ENCODE measurements at places on chromosomes 16 and 17.

GRCh38 chr16:50161950-50162349 lies 8.8 kb downstream of the TENT4B start:
- no peak for DNase-seq

DNA sequence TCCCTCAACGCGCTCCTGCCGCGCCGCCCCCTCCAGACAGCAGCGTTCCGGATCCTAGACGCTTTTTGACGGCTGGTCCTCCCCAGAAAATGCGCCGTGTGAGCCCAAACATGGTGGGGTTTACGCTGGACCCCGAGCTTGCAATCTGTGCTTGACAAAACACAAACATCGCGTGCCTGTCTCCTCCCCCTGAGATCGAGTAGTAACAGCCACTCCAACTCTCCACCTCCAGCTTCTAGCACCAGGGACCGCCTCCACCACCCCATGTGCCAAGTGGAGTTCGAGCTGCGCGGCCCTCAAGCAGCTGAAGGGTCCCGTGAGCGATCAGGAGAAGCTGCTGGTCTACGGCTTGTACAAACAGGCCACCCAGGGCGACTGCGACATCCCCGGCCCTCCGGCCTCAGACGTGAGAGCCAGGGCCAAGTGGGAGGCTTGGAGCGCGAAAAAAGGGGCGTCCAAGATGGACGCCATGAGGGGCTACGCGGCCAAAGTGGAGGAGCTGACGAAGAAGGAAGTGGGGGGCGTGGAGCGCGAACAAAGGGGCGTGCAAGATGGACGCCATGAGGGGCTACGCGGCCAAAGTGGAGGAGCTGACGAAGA lies 656 bp upstream of the GEMIN4 start:
- peak; percentile 18 for DNase-seq

DNA sequence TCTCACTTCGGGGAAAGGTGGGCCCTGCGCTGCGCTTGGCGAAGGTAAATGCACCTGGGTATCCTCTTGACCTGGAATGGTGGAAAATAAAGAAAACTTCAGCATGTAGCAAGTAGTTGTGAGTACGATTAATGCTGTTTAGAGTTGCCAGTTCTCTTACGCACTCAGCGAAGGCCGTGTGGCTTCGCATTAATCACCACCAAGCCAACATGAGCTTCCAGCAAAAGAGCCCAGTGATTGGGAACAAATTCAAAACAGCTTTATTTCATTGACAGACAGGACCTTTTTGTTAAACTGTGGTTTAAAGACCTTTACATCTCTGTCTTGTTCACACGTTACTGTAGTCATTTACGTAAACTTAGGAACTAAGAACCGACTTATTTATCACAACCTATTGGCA lies 531.4 kb downstream of the MAF start:
- no peak for DNase-seq

DNA sequence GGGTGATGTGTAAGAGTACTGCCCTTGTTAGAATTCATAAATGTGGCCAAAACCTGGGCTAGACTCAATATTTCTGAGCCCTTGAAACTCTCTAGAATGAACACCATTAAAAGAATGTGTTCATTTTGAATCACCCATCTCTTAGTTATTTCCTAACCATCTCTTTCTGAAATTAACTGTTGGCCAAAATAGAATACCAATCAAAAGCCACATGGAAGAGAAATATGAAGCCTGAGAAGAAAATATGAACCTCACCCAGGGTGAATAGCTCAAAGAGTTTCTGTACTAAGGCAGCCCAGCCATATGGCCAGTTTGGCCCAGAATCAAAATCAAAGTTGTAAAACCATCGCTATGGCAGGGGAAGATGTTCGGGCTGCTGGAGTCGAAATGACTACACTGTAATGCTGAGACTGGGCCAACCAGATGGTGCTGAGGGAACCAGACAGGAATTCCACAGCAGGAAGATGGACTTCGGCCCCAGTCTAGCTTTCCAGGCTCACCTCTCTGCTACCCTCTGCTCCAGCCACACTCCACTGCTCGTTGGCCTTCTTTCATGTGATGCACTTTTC lies 154.3 kb upstream of the ZFHX3 start:
- no peak for DNase-seq

DNA sequence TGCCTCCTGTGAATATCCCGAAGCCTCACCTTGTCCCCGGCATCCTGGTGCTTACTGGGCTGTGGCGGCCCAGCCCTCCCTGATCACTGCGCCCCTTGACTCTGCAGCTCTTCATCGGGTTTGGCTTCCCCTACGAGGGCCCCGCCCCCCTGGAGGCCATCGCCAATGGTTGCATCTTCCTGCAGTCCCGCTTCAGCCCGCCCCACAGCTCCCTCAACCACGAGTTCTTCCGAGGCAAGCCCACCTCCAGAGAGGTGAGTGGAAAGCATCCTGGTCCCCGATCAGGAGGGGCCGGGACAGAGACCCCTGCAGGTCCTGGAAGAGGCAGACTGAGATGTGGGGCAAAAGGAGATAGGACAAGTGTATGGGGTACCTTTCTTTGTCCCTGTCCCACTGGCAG lies 72.1 kb downstream of the MGAT5B start:
- DNase-seq: no peak

DNA sequence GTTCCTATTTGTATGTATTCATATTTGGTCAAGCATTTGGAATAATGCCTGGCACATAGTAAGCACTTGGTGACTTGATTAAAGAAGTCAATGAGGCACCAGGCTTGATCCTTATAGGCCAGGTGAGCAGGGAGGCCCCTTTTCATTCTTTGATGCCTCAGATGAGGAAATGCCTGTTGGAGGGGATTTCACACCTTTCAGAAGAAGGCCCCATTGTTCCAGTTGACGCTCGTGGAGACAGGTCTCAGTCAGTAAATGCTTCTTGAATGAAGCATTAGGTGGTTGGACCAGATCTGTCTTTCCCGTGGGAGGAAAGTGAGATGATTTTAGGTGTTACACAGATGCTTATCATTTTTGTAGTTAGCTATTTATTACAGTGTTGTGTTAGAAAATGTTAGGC lies 13.0 kb downstream of the LCMT1 start:
- no peak for DNase-seq

DNA sequence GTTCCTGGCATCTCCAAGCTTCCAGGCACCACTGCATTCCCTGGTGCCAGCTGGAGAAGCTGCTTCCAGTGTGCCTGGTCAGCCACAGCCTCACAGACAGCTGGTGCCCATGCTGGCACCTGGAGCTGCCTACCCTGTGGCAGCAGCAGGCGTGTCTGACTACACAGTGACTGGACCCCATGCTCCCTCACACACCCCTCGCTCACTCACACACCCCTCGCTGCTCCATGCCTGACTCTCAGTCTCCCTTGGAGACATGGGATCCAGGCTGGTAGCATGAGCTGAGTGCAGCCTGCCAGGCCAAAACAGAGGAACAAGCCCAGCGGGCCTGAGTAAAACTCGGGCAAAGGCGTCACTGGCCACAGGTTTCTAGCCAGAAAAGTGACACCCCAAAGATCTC lies 59.1 kb upstream of the SMIM36 start:
- DNase-seq: no peak

GRCh38 chr16:19704321-19705145 lies 13.5 kb downstream of the KNOP1 start:
- no peak for DNase-seq

- DNase-seq: no peak
These were observed 5.4 kb upstream of the LHX1 start for GRCh38 chr17:36931697-36932382.

DNA sequence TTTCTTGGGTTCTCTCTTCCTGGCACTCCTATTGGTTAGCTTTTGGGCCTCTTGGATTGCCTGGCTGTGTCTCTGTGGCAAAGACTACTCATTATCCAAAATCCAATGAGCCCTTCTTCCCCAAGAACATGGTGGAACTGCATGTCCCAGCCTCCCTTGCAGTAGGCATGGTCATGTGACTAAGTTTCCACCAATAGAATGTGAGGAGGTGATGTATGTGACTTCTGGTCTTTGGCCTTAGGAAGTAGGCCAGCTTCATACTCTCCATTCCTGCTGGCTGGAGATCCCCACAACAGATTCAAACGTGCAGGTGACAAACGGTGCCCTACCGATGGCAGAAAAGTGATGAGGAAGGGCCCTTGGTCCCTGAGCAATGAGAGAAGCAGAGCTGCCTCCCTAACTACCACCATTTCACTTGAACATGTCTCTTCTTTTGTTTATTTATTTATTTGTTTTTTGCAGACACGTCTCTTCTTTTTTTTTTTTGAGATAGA lies 17.3 kb upstream of the SPN start:
- peak; percentile 35 for DNase-seq

DNA sequence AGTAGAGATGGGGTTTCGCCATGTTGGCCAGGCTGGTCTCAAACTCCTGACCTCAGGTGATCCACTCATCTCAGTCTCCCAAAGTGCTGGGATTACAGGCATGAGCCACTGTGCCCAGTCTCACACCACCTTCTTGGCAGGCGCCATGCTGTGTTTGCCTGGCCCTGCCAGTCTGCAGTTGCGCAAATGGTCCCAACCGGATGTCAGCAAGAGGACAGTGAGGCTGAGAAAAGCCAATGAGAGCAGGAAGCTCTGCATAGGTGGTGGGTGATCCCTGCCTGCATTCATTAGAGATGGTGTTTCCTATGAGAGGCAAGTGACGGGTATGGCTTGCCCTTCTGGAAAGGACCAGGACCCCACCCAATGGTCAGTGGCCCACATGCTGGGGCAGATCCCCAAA lies 59.3 kb downstream of the PECAM1 start:
- no peak for DNase-seq

DNA sequence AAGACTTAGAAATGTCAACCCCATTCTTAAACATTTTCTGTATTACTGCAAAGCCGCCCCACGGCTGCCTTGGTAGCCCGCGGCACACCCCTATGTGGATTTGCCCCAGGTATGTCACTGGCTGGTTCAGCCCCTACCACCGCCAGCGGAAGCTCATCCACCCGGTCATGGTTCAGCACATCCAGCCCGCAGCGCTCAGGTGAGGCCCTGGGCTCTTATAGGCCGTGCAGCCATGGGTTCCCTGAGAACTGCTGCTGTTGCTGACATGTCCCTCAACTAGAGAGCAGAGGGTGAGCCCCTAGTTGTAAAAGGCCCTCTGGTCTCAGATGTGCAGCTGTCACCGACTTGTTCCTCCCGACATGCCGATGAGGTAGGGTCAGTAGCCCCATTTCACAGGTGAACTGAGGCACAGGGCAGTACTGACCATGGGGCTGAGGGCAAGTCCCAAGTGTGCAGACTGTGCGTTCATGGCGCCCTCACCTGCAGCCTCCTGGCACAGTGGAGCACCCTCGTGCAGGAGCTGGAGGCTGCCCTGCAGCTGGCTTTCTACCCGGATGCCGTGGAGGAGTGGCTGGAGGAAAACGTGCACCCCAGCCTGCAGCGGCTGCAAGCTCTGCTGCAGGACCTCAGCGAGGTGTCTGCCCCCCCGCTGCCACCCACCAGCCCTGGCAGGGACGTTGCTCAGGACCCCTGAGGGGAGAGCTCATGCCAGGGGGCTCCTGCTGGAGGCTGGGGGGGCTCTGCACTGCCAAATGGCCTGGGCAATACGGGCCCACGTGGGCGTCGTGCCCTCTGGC lies 8.7 kb downstream of the CYBC1 start:
- no peak for DNase-seq

DNA sequence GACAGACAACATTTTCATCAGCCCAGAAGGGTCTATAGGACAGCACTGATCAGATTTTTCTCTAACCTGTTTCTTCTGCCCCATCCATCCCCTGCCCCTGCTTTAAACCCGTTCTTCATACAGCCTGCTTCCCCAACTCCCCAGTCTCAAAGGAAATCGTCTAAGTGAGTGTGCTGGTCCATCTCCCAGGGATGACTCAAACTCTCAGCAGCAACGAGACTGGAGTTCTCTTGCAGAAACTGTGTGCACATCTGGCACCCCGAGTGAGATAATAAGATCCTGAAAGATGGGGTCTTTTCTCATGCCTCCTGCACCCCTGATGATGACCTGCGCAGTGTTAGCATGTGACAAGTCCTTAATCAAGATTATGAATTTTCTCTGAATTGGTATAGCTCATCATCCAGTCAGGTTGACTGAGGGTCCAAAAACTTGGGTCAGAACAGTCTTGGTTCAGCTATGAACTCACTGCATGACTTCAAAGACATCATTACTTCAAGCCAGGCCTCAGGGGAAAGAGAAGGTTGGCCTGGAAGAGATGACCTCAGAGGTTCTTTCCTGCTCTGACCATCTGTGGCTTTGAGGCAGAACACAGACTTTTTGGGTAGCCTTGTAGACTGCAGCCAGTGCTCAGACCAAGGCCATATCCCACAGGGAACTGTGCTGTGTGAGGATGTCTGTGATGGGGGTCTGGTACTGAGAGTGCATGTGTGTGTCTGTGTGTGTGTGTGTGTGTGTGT lies 117.9 kb downstream of the SPACA3 start:
- no peak for DNase-seq

DNA sequence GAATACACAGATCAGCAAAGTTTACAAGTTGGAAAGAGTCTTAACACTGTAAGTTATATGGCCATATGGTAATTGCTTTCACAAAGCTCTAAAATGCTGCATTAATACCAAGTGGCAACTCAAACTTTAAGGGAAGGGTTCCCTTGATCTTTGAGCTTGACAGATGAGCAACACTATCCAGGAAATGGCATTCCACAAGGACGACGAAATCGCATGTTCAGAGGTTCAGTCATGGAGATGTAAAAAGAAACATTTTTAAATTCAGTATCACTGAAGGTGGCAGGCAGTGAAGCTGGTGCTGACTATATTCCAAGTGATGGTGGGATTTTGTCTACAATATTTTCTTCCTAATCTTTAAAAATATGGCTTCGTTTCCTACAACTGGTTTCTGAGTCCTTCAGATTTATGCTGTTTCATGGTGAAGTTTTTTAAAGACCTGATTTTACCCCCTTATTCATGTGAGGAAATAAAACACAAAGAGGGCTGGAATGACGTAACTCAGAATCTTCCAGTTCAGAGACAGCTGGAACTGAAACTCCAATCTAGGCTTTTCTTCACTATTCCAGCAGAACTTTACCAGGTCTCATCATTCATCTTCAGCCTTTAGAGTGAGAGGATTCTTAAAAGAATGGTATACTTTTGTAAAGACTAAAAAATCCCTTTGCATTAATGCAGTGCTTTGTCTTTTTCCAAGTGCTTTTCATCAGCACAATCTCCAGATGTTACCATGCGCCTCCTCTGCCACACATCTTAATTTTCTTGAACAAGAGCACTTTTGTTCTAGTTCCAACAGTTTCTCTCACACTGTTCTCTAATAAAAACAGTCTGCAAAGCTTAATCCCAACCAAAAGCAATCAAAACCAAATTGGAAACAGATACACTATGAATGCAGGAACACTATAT lies 20.2 kb downstream of the CHCT1 start:
- no peak for DNase-seq

GRCh38 chr17:36130346-36130745 lies 26.7 kb downstream of the CCL4 start:
- DNase-seq: no peak

- no peak for DNase-seq
These were observed 15.8 kb downstream of the TSPOAP1 start for GRCh38 chr17:58312829-58313228.

DNA sequence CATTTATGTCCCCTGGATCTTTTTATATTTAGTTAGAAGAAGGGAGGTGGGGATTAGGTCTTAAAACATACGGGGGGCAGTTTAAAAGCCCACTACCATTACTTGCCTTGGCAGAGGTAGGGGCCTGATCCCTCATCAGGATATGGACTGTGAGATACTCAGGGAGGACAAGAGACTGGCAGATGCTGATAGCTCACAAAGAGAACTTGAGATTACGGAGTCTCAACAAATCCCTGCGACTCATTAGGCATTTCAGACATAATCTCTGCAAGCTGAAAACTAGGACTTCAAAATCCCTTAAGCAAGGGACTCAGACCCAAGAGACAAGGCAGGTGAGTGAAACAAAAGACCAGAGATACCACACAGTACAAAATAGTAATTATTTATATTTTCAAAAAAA lies 23.2 kb downstream of the NXPH3 start:
- no peak for DNase-seq

GRCh38 chr17:69271023-69271422 lies 42.4 kb upstream of the ABCA10 start:
- no peak for DNase-seq
